NCI-H2029 treated with DMSO at 0.1 percent for 48 hours (cell line): ENCODE measurements at places on chromosomes 6 and 20.

- peak; percentile 71 for DNase-seq
Observed at GRCh38 chr6:153312634-153313033, 181.6 kb upstream of the RGS17 start.

DNA sequence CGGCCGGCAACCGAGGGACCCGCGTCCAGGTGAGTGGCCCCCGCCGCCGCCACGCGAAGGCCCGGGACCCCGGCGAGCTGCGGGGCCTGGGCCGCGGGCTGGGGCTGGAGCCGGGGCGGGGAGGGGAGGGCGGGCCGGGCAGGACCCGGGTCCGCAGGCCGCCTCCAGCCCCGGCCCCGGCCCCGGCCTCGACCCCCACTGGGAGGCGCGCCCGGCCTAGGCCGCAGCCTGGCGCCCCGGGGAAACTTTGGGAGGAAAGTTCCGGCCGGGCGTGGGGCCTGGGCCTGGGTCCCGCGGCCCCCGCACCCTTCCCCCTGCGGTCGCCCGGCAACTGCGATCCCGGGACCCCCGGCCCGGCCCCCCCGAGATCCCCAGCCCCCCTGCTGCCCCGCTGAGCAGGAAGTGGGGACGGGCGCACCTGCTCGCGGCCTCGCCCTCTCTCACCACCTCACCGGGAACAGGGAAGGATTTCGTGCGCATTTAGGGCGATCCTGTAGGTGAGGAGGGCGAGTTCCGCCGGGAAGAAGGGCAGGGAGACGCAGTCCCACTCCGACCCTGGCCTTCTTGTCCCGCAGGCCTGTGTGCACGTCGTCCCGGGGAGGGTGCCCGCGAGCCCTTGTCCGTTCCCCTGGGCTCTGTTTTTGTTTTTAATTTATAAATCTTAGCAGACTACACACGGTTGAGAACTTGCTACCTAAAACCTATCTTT is 402 bp downstream of the OSBPL2 start:
- DNase-seq: no peak

DNA sequence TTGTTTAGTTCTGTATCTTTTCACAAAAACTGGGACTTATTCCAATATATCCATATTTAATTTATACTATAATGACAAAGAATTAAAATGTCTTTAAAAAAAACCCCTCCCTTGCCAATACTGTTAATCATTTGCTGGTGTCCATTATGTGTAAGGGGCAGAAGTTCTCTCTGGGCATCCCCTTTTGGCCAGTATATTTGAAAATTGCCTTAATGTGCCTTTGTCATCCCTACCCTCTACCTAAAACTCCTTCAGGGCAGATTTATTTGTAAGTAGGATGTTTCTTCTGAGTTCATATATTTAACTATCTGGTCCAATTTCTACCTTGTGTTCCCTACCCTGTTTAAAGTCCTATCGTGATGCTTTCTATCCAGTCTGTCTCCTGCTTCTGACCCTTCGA is 62.9 kb downstream of the ARHGAP18 start:
- no peak for DNase-seq

DNA sequence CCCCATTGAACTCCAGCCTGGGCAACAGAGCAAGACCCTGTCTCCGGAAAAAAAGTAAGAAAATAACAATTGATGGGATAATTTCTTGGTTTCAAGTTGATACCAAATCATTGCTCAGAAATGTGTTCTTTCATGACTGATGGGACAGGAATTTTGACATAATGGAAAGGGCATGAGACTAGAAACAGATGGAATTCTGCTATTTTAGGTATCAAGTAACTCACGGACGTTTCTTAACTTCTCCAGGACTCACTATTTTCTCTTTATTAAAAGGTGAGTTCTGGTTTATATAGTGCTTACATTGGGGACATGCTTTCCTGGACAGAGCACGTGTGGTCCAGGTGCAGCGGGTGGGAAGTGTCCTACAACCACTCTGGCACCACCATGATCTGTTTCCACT is 6.0 kb upstream of the DSP start:
- DNase-seq: no peak

GRCh38 chr6:74145931-74146330 is 449.9 kb downstream of the CD109 start:
- DNase-seq: no peak

DNA sequence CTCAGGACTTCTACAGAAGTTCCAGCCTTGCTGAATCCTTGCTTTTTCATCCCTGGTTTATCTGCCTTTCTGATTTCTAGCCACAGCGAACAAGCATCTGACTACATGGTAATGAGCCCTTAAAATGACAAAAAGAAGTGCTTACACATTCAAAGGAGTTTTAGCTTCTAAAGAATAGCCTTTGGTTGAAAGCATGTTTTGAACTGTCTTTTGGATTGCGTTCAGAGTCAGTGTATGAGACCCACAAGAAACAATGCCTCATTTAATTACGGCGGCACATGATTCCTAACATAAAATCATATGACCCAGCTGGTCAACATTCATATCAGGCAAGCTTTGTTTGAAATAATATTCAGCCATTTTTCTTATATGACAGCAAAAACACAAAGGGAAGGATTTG is 784.2 kb downstream of the KIF16B start:
- no peak for DNase-seq

GRCh38 chr20:50325651-50326050 is 135.0 kb downstream of the CEBPB start:
- no peak for DNase-seq

GRCh38 chr6:132932588-132932987 is 118.2 kb downstream of the RPS12 start:
- DNase-seq: no peak

GRCh38 chr6:21610341-21610740 is 16.8 kb downstream of the SOX4 start:
- no peak for DNase-seq

DNA sequence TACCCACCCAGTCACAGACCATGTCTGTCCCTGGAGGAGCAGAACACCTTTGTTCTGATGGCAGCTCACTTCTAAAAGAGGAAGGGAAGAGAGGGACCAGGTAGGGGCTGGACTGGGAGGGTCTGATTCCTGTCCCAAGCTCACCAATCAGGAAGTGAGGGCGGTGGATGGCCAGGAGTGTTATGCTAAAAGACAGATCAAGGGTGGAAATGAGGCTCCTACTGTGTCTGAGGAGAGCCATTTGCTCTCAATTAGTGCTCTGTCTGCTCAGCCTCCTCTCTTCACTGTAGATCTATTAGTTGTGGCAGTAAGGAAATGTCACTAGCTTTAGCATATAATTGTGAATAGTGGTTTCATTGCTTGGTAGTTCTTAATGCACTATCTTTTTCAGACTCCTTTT is 72.5 kb downstream of the ARMC2 start:
- no peak for DNase-seq

GRCh38 chr6:85464260-85464644 is 14.4 kb downstream of the NT5E start:
- DNase-seq: no peak

GRCh38 chr6:120083186-120083585 is 733.6 kb upstream of the MAN1A1 start:
- no peak for DNase-seq

DNA sequence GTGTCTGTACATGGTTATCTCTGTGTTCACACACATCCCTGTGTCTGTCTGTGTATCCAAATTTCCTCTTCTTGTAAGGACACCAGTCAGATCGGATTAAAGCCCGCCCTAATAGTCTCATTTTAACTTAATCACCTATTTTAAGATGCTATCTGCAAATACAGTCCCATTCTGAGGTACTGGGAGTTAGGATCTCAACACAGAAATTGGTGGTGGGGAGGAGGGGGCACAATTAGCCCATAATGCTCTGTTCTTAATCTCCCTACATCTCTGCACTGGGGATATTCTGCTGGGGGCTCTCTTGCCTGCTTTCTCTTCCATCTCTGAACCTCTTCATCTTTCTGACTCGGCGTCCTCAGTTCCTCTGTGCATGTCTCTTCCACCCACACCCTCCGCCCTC is 320.7 kb downstream of the CDC5L start:
- DNase-seq: no peak

GRCh38 chr6:9482030-9482738 is 932.7 kb downstream of the TFAP2A start:
- DNase-seq: no peak

- no peak for DNase-seq
Observed at GRCh38 chr6:156344491-156344890, 432.7 kb upstream of the ARID1B start.

GRCh38 chr6:44075647-44076355 is 51.5 kb downstream of the MRPL14 start:
- DNase-seq: no peak

GRCh38 chr6:159520002-159520401 is 173.0 kb downstream of the SOD2 start:
- DNase-seq: no peak

DNA sequence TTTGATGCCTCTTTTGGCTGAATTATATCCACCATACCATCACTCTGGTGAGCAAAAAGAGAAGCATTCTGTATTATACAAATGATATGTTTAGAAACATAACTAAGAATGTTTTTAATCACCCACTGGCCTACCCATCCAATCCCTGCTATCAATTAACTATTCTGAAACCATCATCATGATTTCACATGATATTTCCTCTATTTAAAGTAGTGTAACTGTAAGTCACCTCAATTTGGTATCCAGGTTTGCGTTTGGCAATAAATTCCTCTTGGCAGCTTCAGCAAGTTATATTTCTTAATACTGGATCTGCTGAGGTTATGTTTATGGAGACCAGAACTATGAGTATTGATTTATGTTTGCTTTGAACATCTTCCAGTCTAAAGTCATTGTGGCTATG is 332.1 kb downstream of the UTRN start:
- no peak for DNase-seq

DNA sequence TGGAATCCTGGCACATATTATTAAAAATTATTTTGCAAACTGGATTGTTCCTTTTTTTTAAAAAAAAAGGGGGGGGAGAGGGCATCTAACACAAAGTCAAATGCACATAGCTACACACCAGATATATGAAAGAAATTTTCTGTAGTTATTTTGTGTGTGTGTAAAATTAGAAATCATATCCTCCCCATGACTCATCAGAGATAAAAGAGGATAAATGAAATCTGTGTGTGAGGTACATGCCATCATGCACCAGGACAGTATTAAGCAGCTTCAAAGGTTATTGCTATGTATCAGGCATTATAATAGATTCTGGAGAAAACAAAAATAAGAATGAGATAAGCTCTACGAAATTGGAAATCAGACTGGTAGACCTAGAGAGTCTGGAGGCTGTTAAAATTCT is 5.2 kb downstream of the BTBD9 start:
- no peak for DNase-seq

DNA sequence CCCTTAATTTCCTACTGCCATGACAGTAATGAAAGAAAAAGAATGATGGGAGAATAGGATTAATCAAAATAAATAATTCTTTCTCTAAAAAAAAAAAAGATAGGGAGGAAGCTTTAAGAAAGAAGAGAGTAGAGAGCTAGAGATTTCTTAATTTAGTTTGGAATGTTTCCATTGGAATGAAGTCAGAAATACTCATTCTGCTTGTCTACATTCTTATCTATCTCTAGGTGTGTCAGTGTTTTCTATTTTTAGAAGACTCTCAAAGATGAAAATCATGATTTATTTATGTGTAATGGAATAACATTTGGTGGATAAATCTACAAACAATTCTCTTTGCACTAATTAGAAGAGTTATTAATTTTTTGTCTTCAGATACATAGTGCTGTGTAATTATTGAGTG is 38.0 kb upstream of the HIVEP1 start:
- no peak for DNase-seq

DNA sequence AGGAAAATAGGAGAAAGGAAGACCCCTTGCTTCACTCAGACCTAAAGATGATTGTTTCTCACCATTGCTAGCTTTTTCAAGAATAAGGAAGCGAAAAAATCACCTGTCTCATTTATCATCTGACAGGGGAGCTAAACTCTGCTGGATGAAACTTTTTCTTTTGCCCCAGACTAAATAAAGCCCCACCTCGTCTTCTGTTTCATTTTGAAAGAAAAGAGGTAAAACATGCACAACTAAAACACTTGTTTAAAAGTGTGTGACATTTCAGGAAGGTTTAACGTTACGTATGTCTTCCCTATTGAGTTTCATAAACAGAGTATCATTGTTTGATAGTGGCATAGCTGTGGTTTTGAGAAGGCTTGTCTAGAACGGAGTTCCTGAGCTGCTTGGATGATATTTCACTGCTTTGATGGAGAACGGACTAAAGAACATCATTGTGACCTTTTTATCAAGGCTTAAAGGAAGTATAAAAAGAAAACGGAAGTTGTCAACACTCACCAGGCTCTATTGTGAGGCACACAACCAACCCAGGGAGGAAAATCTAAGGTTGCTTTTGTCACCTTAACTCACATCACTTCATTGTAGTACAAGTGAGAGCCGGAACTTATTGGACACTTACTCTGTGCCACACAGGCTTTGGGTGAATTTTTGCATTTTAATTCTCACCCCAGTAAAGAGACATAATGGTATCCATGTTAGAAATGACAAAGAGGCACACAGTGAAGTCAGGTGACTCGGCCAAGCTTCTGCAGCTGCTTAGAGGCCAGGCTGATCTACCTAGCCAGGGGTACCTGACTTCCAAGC is 29.5 kb downstream of the TSHZ2 start:
- DNase-seq: peak; percentile 13

- no peak for DNase-seq
Observed at GRCh38 chr20:15916623-15917022, 656.6 kb downstream of the KIF16B start.

- DNase-seq: no peak
Observed at GRCh38 chr6:69064226-69064625, 429.1 kb downstream of the ADGRB3 start.

GRCh38 chr6:1651362-1651761 is 41.6 kb downstream of the FOXC1 start:
- no peak for DNase-seq

- DNase-seq: peak; percentile 18
Observed at GRCh38 chr20:35616465-35617396, 1.1 kb downstream of the SPAG4 start.

GRCh38 chr6:107807196-107807811 is 16.8 kb downstream of the SCML4 start:
- DNase-seq: no peak

- no peak for DNase-seq
Observed at GRCh38 chr6:132499757-132500156, 13.2 kb downstream of the STX7 start.
